Smooth muscle cell of the coronary artery (primary cell): ENCODE measurements at places on chromosomes 4 and X. TPM values are rescaled to one million over a fixed set of nuclear protein-coding genes. Genes with fewer than 3 reads are reported as not detected.

The AWAT2 gene
- 0.08 TPM in 1 of 2 replicates, not detected in the other for total RNA-seq

The CXCL13 gene
- not detected in 2 replicates for total RNA-seq

The KIAA1210 gene
- total RNA-seq, result not detected in 2 replicates

The HTN3 gene
- not detected in 2 replicates for total RNA-seq

The ALG13 gene
- total RNA-seq, result 22.9 and 31.5 TPM in 2 replicates

The EDA2R gene
- total RNA-seq, result 8.3 and 15.3 TPM in 2 replicates

The ETDB gene
- not detected in 2 replicates for total RNA-seq

The GAGE1 gene
- total RNA-seq, result not detected in 2 replicates

The SLC10A4 gene
- not detected in 2 replicates for total RNA-seq

The VCX2 gene
- not detected in 2 replicates for total RNA-seq
